Activated CD4-positive, alpha-beta T cell treated with anti-CD3 and anti-CD28 coated beads, Interleukin-2, amount 10 ng/mL, durations not matched to agents 7 days and 5 days (primary cell): ENCODE measurements at places on chromosomes 3 and 15.

GRCh38 chr3:74673326-74673725, 58.9 kb upstream of the CNTN3 start:
- H3K27me3 ChIP-seq, result no peaks in the 10 kb centered on the region
- no peaks in the 10 kb centered on the region for H3K36me3 ChIP-seq
- no peak for DNase-seq
- H3K4me1 ChIP-seq, result no peaks in the 10 kb centered on the region

GRCh38 chr15:46456456-46456855, 821.6 kb downstream of the SQOR start:
- no peaks in the 10 kb centered on the region for H3K36me3 ChIP-seq
- no peaks in the 10 kb centered on the region for H3K4me1 ChIP-seq
- H3K27ac ChIP-seq, result no peak overlapping the region
- DNase-seq, result no peak

DNA sequence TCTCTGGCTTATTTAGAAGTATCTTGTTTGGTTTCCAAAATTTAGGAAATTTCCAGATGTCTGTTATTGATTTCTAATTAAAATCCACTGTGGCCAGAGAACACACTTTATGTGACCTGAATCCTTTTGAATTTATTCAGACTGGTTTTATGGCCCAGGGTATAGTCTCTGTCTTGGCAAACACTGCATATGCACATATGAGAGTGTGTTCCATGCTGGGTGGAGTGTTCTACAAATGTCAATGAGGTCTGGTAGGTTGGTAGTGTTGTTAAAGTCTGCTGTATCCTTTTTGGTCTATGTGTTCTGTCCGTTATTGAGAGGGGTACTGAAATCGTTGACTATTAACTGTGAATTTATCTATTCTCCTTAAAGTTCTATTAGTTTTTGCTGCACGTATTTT, 30.2 kb downstream of the PGPEP1L start:
- H3K4me3 ChIP-seq, result no peak overlapping the region
- no peaks in the 10 kb centered on the region for H3K36me3 ChIP-seq
- no peaks in the 10 kb centered on the region for H3K27me3 ChIP-seq
- no peak for DNase-seq
- H3K4me1 ChIP-seq, result no peaks in the 10 kb centered on the region
- H3K27ac ChIP-seq, result no peak overlapping the region

DNA sequence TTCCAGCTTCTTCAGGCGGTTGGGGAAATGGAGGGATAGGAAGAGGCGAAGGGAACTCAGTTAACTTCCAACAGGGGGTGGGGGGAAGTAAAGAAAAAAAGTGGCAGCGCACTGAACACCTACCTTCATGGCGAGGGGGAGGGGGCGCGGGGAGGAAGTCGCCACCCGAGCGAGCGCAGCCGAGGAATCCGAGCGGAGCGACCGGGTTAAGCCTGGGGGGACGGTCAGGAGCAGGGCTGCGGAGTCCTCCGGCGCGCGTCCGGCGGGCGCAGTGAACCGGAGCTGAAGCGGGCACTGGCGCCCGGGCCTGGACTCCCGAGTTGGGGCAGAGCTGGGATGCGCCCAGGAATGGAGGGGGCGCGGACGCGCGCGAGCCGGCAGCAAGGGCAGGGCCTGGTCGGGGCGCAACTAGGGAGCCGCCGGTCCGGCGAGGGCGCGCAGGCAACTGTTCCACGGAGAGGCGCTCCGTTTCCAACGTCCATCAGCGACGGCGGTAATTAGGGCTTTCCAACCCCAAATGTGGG, at the start of gene WNT5A:
WNT5A (minus strand) TSS at position 450 of the 524 bp plus-strand sequence; CDS start at position 129, 321 bp downstream.
- H3K4me1 ChIP-seq, result peaks cover 28% of the 10 kb centered on the region
- H3K27me3 ChIP-seq, result peaks cover 80% of the 10 kb centered on the region
- peak within 1 kb of the TSS; percentile 72 for H3K4me3 ChIP-seq
- peak within 1 kb of the TSS; percentile 50 for H3K27ac ChIP-seq
